PC-3 (cell line): ENCODE measurements at places on chromosomes 11 and 22. TPM values are rescaled to one million over a fixed set of nuclear protein-coding genes. Genes with fewer than 3 reads are reported as not detected.

The TSPAN18 gene
- not detected in 2 replicates for total RNA-seq

The LRRC10B gene
- 0.55 TPM in 1 of 2 replicates, not detected in the other for total RNA-seq

The RAC2 gene
- 50.5 and 54.5 TPM in 2 replicates for total RNA-seq

The TRIM49 gene
- not detected in 2 replicates for total RNA-seq

The MPZL3 gene
- 7.0 and 8.4 TPM in 2 replicates for total RNA-seq

The LIMK2 gene
- 13.2 and 17.2 TPM in 2 replicates for total RNA-seq
